ENCODE measurements at places on chromosomes 5 and 9. TPM values are rescaled to one million over a fixed set of nuclear protein-coding genes. Genes with fewer than 3 reads are reported as not detected.

DNA sequence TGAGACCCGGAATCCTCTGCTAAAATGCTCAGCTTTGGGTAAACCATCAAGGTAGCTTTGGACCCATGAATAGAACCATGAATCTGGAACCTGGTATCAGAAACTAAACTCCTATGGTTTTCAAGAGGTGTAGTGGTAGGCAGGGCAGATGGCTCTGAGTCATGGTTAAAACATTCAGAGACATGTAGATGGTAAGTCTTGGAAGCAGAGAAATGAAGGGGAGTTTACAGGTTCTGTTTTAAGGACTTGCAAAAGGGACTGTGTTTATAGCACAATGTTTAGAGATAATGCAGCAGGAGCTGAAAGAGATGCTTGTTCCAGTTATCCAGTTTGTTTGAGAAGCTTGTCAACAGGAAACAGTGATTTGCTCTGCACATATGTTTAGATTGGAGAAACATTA is 36.0 kb upstream of the FBN2 start:
- ATAC-seq: no peak

DNA sequence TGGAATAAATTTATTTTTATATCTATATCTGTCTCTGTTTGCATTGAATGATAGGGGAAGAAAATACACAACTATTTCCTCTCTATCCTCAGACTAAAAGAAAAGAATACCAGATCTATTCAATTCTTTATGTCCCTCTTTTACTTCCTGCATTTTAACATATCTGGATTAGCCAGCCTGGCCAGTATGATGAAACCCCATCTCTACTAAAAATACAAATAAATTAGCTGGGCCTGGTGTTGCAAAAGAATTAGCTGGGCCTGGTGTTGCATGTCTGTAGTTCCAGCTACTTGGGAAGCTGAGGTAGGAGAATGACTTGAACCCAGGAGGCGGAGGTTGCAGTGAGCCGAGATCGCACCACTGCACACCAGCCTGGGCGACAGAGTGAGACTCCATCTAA is 182.0 kb downstream of the LURAP1L start:
- no peak for ATAC-seq

GRCh38 chr9:77910194-77910621 is 121.4 kb downstream of the GNAQ start:
- no peak for ATAC-seq

DNA sequence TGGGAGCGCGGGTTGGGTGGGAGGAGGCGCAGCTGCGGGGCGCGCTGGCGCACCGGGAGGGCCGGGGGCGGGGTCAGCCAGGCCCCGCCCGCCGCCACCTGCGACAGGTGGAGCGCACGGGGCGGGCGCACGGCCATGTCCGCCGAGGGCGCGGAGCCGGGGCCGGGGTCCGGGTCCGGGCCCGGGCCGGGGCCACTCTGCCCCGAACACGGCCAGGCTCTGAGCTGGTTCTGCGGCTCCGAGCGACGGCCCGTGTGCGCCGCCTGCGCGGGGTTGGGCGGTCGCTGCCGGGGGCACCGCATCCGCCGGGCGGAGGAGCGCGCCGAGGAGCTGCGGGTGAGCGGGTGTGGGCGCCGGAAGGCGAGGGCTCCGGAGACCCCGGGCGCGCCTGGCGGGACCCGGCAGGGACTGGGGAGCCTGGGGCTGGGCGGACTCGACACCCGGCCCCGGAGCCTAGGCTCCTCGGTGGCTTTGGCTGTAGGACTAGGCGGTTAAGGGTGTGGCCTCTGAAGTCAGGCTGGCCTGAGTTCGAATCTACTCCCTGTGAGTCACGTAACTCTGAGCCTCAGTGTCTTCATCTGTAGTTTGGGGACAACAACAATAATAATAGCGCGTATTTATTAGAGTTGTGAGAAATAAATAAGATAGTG is at the start of gene BSPRY:
Gene BSPRY, plus strand, starts transcription at position 97 of the 650 bp plus-strand sequence. Its CDS starts 39 bp downstream, at position 136.
- peak; percentile 63 for ATAC-seq

DNA sequence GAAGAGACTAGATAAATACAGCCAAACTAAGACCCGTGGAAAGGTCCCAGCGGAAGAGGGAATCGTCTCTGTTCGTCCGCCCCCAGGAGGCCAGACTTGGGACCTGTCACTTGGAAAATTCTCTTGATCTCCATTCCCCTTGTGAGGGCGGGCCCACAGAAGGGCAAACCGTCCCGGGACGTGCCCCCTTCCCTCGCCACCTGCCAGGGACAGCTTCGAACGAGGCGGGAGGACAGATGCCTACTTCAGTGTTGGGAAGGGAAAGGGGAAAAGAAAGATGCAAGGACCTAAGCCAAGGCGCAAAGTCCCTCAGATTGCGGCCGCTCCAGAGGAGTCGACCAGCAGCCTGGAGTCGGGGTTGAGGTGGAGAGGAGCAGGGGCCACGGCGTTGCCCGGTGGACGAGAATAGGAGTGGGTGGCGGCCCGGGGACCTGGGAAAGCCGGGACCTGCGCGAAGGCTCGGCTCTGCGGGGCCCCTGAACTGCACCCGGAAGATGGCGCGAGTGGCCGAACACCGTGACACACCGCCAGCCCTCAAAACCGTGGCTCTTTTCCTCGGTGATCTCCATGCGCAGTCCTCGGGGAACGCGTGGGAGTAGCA is 4.4 kb upstream of the EBF1 start:
- no peak for ATAC-seq

DNA sequence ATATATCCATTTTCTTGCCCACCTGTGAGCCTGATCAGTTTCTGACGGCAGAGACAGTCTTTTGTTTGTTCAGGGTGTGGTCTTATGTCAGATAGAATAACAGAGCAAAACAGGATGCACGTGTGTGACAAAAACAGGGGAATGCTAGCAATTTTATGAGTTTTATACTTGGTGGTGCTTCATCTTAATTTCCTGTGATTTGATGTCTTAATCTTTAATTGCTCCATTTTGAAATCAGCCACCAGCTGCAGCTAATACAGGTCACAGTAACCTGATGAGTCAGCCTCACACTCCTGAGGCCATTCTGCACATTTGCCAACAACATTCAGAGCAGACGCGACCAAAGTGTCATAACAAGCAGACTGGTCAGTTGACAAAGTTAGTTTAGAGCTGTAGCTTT is 42.3 kb upstream of the JMY start:
- ATAC-seq: no peak

GRCh38 chr5:77995793-77996409 is 219.8 kb upstream of the TBCA start:
- no peak for ATAC-seq

- ATAC-seq: no peak
Measured at GRCh38 chr5:94564812-94565211, 53.6 kb downstream of the KIAA0825 start.

DNA sequence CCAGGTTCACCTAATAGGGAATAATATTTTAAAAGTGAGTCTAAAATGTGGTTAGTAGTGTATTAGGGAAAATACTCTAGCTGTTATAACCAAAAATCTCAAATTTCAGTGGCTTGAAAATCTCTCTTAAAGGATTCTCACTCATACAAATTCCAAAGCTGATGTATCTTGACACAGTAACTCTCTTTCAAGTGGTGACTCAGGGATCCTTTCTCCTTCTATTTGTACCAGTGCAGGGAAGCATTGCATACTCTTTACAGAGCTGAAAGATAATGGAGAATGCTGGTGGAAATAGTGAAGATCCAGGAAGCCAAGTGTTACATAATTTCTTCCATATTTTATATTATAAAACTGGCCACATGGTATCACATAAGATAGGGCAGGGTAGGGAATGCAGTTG is 560.2 kb upstream of the CDH9 start:
- ATAC-seq: no peak

DNA sequence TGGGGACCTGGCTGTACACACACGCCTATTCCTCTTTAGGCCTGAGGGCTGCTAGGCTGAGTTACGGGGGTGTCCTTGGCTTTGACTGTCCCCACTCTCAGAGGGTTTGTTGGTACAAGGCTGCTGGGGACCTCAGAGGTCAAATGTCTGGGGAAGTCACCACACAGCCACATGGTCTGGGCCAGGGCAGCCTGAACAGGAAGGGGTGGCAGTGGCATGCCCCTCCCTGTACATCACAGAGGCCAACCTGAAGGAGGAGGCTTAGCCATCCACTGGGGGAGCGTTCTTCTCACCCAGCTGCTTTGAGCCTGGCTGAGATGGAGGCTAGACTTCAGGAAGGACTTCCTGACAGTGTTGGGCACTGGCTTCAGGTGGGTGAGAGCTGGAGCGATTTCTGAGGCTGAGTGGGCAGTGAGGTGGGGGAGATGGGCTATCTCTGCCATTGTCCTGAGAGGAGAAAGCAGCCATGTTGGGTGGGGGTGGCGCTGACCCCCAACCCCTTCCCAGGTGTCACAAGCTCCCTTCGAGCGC is 36.3 kb downstream of the CXXC5 start:
- ATAC-seq: no peak

DNA sequence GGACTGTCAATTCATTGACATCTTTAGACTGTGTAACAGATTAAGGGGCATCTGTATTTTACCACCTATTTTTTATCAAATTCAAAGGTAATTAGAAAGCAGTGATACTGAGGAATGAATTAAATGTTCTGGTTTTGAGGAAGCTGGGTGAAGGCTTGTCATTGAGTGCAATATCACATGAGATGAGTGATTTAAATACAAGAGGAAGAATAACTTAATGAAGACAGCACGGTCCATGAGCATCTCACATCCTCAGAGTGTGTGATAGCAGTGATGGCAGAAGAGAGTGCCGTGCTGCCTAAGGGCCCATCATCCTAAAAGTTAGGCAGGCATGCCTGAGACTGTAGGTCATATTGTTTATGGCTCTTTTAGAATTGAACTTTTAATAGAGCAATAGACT is 263.3 kb downstream of the MAST4 start:
- no peak for ATAC-seq

GRCh38 chr5:765948-766631 is 18.4 kb downstream of the ZDHHC11B start:
- no peak for ATAC-seq

- ATAC-seq: no peak
Measured at GRCh38 chr5:63573380-63573779, 388.9 kb downstream of the HTR1A start.

DNA sequence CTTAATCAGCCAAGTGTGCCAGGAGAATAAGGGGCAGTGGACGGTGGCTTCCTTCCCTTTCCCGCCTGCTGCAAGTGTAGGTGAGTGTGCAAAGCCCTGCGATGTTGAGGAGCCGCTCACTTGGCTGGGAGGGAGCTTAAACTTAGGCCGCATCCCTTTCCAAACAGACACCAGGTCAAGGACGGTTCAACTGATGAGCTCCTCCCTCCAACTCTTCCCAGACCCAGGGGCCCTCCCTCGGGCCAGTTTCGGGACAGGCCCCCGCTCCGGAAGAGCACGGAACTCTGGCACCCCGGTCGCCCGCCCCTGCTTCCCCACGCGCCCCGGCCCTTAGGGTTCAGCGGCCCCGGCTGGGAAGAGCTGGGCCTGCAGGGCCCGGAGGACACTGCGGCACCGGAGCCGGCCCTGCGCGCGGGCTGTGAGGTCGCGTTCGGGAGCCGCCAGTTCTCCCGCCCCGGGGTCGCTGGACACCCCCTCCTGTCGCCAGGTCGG is 481 bp downstream of the MRPL36 start:
- peak; percentile 65 for ATAC-seq

DNA sequence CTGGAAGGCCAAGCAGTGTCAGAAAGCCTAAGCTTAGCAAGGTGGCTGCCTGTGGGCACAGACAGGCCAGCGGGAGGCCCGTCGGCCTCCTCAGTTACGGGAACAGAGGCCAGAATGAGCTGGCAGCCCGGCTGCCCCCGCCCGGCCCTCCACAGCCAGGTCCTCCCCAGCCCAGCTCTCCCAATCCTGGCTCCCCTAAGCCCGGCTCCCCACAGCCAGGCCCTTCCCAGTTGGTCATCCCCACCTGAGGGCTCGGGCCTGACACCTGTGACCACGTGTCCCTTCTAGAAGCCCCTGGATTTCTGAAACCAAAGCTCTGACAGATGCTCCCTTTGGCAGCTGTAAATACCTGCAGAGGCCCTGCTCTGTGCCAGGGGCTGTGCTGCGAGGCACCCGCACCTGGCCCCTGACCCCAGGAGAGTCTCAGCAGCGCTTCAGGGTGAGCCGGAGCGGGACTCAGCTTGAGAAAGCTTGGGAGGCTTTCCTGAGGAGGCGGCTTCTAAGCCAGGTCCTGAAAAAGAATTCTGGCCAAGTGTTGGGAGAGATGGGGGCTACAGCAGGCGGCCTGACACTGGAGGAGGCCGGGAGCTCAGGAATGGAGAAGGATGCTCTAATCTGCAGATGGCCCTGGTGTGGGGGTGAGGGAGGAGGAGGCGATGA is 80.4 kb upstream of the OLFM1 start:
- no peak for ATAC-seq

DNA sequence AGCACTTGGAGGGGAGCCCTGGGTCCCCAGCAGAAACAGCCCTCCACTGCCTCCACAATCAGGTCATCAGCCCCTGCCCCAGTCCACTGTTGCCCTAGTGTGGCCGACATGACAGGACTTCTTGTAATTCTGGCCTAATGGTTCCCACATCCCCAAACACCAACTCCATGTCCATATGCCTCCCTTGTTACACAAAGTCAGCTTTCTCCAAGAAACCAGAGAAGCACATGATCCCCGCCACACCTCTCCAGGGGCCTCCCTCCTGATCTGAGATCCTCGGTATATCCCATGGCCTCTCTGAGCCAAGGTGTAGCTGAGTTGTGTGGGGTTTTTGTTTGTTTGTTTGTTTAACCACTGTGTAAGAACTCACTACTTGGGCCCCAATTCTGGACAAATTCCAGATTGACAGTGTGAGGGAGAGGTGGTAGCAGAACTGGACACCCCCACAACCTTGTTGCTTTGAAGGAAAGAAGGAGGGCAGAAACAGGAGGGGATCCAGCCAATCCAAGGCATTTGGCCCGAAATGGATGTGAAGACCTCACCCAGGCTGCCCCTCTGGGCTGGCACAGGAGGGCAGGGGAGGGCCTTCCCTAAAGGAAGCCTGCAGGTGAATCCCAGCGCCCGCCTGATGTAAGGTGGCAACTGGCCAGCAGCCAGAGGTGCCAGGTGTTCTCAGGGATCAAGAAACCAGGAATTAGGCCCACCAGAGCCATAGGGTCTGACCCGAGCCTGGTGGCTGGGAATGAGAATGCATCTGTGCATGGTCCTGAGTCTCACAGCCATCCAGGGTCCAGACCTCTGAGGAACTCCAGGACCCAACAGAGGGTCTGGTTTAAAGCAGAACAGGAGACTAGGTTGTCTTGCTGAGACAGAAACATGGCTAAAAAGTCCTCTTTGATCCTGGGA is 13.4 kb downstream of the IRF1 start:
- ATAC-seq: no peak

GRCh38 chr9:32965999-32966722 is 35.3 kb downstream of the APTX start:
- no peak for ATAC-seq

DNA sequence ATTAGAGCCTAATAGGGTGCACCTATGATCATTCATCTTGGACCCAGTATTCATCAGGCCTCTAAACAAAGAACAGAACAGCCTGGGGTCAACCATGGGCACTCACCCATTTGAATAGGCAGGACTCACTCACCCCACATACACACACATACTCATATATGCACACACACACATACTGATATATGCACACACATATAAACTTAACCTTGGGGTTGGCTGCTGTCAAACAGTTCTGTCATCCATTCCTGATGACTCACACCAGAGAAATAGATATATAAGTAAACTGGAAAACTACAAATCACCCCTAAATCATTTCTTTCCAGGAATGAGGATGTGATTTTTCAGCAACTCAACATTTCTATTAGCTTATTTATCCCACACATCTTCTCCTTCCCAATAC is 51.3 kb downstream of the ARL15 start:
- ATAC-seq: peak; percentile 63

GRCh38 chr5:72885824-72886223 is 69.4 kb downstream of the TNPO1 start:
- no peak for ATAC-seq

The SEMA6A gene
- total RNA-seq: not detected

The SMAD5 gene
- total RNA-seq: 21.7 TPM

The ARL14EPL gene
- total RNA-seq: not detected

The OLFM1 gene
- not detected for total RNA-seq

The ADAMTSL1 gene
- total RNA-seq: not detected

All from activated T-helper 17 cell treated with anti-CD3 and anti-CD28 coated beads, Interleukin-2, amount 50 U/mL, for 72 hours (primary cell).